ENCODE measurements at places on chromosomes 5 and 9.

DNA sequence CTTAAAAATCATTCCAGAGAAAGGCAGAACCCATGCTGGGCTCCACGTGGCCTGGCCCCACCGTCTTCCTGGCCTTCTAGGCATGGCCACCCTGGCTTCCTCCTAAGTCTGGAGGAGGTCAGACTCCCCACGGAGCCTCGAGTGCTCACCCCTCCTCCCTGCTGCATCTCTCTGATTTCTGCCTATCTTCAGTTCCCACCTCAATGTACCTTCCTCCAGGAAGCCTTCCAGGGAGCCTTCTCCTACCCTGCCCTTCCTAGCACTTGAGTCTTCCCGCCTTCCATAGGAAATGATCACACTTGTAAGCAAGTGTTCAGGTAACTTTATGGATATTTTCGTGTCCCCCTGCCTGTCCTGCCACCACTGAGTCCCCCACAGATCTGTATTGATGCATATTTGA is 92.0 kb downstream of the MVB12B start:
- no peak for DNase-seq

GRCh38 chr9:109242741-109243140 is 75.7 kb upstream of the FRRS1L start:
- DNase-seq, result no peak

DNA sequence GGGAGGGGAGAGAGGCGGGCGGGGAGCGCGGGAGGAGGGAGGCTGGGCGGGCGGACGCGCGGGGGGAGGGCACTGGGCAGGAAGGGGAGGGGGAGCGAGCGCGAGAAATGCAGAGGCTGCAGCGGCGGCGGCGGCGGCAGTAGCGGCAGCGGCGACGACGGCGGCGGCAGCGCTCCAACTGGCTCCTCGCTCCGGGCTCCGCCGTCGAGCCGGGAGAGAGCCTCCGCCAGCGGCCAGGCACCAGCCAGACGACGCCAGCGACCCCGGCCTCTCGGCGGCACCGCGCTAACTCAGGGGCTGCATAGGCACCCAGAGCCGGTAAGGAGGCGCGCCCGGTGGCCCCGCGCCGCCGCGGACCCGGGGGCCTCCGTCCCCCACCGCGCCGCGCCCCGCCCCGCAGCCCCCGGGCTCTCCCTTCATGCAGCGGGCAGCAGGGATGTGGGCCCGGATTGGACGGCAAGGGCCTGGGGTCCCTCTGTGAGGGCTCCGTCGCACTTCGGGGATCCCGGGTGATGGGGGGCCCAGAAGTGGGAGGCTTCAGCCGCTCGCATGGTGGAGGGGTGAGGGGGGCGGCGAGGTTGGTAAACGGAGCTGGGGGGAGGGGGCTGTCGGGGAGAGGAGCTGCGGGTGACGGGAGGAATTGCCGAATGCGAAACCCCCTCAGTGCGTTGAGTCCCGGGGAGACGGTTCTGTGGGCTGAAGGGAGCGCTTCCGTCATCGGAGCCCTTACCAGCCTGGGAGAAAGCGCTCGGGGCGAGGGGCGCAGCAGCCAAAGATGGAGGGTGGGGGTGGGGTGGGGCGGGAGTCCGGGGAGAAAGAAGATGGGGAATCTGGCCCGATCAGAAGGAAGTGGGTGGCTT is at the start of gene BASP1:
Gene BASP1, plus strand, starts transcription at position 139 of the 860 bp plus-strand sequence. CDS start 57,586 bp downstream, outside the sequence.
- DNase-seq, result peak; percentile 90

DNA sequence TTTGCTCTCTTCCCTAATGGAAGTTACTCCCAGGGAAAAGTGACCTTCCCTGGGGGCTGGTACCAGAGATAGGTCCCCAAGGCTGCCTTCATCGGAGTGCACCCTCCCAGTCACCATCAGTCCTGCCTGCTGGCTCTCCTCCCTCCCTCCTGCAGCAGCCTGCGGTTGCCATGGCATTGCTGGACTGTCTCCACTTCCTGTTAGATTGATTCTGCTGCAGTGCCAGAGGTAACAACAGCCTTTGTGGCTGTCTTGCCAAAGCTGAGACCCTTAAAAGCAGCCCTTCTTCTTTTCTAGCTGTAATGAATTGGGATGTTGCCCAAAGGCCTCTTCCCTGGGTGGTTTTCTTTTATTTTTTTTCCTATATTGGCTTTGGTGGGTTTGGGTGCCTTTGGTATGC is 78.1 kb upstream of the PRLR start:
- DNase-seq, result no peak

DNA sequence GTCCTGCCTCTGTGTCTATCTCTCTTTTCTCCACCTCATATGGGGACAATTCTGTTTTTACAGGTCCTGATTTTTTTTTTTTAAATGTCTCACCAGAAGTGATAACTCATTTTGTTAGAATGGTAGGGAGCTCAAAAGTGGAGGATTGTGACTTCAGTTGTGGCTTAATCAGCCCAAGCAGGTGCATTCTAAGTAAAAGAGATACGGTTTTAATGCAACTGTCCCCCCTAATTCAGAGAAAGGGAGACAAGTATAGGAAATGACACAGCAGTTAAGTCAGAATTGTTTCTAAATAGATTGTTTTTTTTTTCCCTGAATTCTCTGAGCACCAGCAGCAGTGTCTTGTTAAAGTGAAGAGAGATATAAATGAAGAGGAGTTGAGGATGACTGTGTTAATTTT is 24.5 kb downstream of the MAST4 start:
- no peak for DNase-seq

GRCh38 chr5:159442206-159442850 is 112.0 kb upstream of the IL12B start:
- DNase-seq, result no peak

DNA sequence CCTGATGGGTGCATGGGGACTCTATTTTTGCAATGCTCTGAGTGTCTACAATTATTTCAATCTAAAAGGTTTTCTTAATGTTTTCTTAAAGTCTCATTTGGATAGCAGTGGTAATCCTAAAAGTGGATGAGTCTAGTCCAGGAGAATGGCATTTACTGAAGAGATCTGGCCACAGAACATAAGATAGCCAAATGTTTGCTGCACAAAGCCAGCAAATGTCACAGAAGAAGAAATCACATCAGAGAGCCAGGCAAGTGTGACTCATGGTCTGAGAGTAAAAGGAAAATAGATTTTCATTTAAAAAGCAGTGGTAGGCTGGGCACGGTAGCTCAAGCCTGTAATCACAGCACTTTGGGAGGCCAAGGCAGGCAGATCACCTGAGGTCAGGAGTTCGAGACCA is 352.7 kb upstream of the GRAMD2B start:
- no peak for DNase-seq

- DNase-seq, result no peak
Measured at GRCh38 chr5:144307736-144308135, 137.1 kb downstream of the KCTD16 start.

GRCh38 chr5:80871541-80871961 is 88.6 kb upstream of the RASGRF2 start:
- DNase-seq, result peak; percentile 72

- DNase-seq, result no peak
Measured at GRCh38 chr5:88150747-88151146, 117.9 kb downstream of the TMEM161B start.

- DNase-seq, result no peak
Measured at GRCh38 chr9:18263377-18263776, 210.6 kb upstream of the ADAMTSL1 start.

- DNase-seq, result no peak
Measured at GRCh38 chr9:108262836-108263235, 593.0 kb downstream of the ACTL7B start.

- no peak for DNase-seq
Measured at GRCh38 chr5:115549154-115549553, 4.6 kb upstream of the FEM1C start.

DNA sequence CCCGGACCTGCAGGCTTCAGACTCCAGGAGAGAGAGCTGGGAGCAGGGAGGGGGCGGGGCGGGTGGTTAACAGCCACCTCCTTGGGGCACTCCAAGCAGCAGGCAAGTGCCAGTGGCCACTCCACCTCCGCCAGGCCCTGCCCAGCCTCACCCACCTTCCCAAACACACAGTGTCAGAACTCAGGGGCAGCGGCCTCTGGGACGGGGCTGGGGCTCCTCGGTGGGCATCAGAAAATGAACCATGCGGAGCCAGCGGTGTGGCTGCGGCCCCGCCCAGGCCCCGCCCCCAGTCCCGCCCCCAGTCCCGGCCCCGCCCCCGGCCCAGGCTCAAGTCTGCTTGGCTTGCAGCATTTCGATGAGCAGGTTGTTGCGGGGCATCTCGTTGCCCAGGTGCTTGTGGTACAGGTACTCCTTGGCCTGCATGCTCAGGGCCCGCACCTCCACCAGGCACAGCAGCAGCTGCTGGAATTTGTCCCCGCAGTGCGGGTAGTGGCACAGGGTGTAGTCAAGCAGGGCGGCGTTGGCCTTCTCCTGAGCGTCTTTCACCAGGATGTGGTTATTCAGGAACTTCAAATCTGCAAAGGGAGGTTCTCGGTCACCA is 24.7 kb downstream of the NR5A1 start:
- no peak for DNase-seq

GRCh38 chr5:169870211-169870610 is 110.1 kb downstream of the INSYN2B start:
- DNase-seq, result no peak

- DNase-seq, result peak; percentile 28
Measured at GRCh38 chr5:145750199-145750598, 84.9 kb downstream of the PRELID2 start.

- no peak for DNase-seq
Measured at GRCh38 chr5:151931260-151931659, 6.6 kb upstream of the GLRA1 start.

DNA sequence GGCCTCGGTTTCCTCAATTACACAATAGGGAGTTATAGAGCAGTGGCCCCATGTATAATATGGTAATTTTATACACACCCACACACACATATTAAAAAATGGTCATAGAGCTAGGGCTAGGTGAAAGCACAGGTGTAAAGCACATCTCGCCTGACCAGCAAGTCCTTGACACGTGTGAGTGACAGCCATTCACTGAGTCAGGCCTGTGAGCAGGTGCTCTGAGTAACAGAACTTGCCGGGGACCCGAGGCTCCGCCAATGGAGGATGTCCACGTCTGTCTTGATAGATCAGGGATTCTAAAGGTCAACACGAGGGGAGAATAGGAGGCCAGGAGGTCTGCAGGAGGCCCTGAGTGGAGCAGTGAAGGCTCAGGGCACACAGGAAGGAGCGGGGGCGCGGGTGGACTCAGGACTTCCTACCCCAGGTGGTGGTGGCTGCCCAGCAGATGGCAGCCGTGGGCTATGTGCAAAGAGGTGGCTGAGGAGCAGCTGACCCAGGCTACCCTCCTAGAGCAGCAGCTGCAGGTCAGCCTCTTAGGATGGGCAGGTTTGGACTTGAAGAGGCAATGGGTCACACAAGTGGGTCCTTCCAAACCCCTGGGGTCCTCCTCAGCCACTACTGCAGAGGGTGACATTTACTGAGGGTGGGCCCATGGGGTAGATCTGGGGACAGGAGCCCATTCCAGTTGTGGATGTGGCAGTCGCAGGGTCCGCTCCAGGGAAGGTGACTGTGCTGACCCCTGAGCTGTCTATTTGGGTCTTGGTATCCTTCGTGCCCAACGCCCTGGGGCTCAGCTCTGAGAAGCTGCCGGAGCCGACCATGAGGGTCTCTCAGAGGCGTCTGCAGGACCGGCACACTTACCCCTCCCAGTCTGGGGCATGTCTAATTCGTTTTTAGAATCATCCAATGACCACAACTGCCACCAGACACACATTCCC is 45.9 kb downstream of the PRRT1B start:
- DNase-seq, result peak; percentile 74

DNA sequence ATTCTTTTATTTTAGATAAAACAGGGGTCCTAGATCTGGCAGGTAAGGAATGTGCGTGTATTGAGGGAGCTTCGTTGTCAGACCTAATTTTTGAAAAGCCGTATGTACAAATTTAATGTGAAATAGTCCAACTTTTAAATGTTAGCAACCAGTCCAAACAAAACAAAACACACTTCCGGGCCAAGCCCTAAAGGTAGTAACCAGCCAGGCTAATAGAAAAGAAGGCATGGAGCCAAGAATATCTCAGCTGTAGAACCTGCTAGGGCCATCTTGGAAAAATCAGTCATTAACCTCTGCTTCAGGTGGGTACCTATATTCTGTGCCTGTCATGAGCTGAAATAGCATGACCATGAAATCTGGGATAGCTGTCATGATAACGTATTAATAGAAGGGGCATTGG is 71.0 kb downstream of the SMARCA2 start:
- DNase-seq, result no peak

DNA sequence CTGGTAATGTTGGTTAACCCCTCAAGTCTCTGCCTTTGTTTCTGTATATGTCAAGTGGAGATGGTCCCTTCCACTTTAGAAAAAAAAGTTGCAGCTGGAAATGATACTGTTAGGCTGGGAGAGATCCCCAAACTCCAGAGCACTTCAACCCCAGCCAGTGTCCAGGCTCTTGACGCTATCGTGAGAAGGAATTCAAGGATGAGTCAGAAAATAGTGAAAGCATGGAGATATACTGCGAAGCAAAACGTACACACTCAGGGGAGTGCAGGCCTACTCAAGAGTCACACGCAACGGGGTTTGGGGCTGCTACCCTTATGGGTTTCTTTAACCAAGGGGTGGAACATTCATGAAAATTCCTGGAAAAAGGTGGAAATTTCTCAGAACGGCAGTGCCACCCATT is 24.9 kb downstream of the KCNV2 start:
- DNase-seq, result peak; percentile 29

GRCh38 chr5:107979291-107979690 is 308.6 kb upstream of the EFNA5 start:
- DNase-seq, result peak; percentile 53

- peak; percentile 93 for DNase-seq
Measured at GRCh38 chr9:95018099-95018936, 291.8 kb downstream of the AOPEP start.

- no peak for DNase-seq
Measured at GRCh38 chr5:38935437-38935836, 89.6 kb downstream of the OSMR start.

DNA sequence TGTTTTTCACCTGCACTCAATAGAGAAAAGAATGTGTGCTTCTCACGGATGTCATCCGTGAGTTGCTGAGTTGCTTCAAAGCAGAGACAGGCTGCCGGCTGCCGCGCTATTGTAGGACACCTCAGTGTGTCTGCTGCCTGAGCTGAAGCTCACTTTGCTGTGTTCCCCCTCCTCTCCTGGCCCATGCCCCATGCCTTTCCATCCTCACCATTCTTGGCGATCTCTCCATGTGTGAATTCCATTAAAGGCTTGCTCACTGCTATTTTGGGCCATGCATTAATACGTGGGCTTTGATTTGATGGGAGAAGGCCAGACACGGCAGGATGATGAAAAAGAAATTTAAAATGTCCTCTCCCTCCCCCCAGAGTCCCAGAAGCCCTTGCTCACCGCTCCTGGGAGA is 14.5 kb downstream of the ADAM19 start:
- no peak for DNase-seq

DNA sequence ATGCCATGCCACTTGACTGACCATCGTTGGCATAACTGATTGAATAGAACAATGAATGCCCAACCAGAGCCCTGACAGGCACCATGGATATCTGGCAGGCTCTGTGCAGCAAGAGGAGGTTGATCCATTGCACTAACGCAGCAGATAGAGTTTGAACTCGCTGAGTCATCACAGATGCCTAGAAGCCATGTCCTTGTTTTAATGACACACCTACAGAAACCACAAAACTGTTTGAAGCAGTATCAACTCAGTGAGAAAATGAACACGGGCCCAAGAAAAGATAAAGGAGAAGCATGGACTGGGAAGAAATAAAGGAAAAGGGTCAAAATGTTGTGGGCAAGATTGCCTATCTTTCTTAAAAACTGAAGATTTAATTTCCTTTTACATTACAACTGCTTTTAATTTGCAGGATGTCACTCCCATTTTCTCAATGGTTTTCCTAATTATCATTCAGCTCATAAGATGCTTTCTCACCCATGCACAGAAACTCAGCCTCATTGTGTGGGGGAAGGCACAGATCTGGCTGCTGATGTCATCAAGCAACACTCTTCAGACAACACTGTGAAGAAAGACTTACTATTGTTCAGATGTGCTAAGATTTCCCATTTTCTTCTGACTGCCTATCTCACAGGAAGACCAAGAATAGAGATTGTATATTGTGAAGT is 129.0 kb downstream of the PIK3R1 start:
- DNase-seq, result peak; percentile 77

Measured in iris pigment epithelial cell (primary cell).